ENCODE measurements at places on chromosomes 4 and X.

- DNase-seq, result no peak
Measured at GRCh38 chr4:172683021-172683420, 485.6 kb upstream of the GALNT7 start.

GRCh38 chr4:148044089-148044911, 312.4 kb downstream of the ARHGAP10 start:
- no peak for DNase-seq

- DNase-seq, result no peak
Measured at GRCh38 chr4:10045481-10045880, 24.2 kb upstream of the SLC2A9 start.

DNA sequence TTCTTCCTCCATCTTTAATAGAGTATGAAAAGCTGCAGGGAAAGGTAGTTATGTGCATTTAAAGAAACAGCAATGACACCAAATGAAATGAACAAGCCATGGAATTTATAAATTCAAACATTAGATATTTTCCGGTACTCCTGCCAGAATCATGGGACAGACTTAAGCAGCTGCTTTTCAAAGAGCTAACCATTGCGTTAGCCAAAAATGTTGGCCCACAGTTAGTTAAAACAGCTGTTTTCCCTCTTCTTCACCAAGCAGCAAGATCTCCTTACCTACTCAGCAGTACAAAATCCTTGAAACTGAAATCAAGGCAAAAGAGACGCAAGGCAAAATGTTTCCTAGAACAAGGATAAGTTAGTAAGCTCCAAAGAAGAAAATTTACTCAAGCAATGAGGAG, 64.0 kb downstream of the MANBA start:
- DNase-seq, result no peak

- DNase-seq, result no peak
Measured at GRCh38 chrX:38060331-38060878, 54.1 kb downstream of the SYTL5 start.
